ENCODE measurements at places on chromosomes 7 and 10.

DNA sequence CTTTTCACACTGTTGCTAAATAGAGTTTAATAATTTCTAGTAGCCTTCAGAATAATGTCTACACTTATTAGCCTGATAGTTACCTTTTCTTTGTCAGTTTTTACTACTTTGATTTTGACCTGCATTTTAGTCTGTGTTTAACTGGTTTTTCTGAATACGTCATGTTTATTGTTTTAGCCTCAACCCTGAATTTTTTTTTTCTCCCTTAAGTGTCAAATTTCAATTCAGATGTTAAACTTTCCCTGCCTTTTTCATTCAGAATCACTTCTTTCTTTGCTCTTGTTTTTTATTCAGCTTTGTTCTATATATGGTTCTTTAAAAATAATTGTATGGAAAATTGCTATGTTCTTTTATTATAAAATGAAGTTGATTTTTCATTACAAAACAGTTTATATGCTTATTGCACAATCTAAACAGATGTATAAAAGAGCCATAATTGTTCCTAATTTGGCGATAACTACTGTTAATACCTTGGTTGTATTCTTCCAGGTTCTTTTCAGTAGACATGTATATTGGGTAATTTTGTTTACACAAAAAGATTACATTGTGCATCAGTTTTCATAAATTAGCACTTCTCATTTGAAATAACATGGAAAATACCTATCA is 159.7 kb downstream of the ADK start:
- no peak for DNase-seq

GRCh38 chr10:128169811-128170379 is 43.7 kb upstream of the MKI67 start:
- no peak for DNase-seq

GRCh38 chr10:60149003-60149402 is 240.7 kb downstream of the ANK3 start:
- no peak for DNase-seq

DNA sequence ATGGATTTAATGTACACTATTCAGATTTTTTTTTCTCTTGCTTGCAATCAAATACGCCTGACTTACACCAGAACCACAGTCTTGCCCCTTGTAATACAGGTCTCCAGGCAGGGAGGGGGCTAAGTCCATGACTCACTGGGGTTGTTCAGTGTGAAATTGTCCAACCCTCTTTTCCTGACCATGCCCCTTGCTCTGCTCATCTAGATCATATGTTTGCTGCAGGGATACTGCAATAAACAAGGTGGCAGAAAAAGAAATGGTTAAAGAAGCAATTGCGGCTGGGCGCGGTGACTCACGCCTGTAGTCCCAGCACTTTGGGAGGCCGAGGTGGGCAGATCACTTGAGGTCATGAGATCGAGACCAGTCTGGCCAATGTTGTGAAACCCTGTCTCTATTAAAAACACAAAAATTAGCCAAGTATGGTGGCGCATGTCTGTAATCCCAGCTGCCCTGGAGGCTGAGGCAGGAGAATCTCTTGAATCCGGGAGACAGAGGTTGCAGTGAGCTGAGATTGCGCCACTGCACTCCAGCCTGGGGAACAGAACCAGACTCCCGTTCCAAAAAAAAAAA is 85.5 kb downstream of the TMEM130 start:
- DNase-seq, result no peak

GRCh38 chr7:30694774-30695721 is 12.8 kb upstream of the CRHR2 start:
- DNase-seq, result no peak

- no peak for DNase-seq
Measured at GRCh38 chr7:93569189-93569588, 5.3 kb downstream of the CALCR start.

DNA sequence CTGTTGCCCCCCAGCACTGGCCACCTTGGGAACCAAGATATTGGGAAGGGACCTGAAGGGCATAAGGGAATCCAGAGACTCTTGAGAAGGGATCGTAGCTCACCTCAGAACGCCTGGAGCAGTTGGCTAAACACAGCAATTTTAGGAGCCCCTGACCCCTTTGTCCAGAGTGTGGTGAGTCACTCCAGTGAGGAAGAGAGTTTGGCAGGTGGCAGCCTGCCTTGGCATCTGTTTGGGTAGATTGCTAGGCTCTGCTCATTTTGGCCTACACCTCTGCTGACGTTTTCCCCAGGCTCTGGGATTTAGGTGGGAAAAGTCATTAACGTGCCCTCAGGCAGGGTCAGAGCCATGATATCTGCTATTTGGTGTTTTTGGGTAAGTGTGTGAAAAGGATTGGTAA is 100.6 kb downstream of the GRB10 start:
- DNase-seq, result no peak

DNA sequence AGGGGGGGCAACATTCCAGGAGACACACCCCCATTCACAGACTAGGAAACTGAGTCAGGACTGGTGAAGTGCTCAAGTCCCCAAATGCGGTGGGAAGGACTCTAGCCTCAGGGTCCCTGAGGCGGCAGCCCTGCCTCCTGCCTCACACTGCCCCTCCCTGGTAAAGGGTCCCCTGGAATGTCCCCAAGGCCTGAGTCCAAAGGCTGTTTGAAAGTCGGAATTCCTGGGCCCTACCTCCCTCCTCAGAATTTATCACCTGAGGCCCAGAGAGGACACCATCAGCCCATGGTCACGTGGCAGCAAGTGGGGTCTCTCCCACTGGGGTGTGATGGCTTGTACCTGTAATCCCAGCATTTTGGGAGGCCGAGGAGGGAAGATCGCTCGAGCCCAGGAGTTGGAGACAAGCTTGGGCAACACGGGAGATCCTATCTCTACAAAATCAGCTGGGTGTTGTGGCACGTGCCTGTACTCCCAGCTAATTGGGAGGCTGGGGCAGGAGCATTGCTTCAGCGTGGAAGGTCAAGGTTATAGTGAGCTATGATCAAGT is 110.3 kb upstream of the TNRC18 start:
- no peak for DNase-seq

- no peak for DNase-seq
Measured at GRCh38 chr10:69419744-69420126, 3.0 kb upstream of the TACR2 start.

DNA sequence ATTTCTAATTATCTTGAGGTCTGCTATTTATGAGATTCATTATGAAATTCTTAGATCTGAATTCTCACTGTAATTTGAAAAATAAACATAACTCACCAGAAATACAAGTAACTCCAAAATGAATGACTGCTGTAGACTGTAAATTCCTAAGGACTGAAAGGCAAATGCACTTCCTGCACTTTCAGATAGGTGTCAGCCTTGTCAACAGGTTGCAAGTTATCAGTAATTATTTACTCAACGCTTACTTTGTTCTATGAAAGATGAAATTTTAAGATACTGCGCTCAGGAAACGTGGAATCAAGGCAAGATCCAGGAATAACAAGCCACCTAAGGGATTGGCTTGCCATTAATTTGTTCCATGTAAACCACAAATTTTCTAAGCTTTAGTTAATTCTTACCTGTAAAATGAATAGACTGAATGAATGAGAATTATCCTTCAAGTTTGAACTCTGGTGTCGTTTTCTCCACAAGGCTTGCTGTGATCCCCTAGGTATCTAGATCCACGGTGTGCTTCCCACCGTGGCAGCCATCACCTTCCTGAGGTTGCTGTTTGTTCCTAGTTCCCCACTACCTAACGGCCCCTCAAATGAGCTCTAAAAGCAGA is 12.6 kb downstream of the DHX32 start:
- DNase-seq, result no peak

- DNase-seq, result no peak
Measured at GRCh38 chr10:132355754-132356153, 23.8 kb downstream of the LRRC27 start.

GRCh38 chr10:96637709-96638108 is 50.9 kb upstream of the TM9SF3 start:
- no peak for DNase-seq

- no peak for DNase-seq
Measured at GRCh38 chr10:91410638-91411371, 661 bp downstream of the HECTD2 start.

GRCh38 chr7:85474234-85474633 is 287.4 kb upstream of the SEMA3D start:
- no peak for DNase-seq

- no peak for DNase-seq
Measured at GRCh38 chr10:35136263-35136815, 9.7 kb downstream of the CREM start.

DNA sequence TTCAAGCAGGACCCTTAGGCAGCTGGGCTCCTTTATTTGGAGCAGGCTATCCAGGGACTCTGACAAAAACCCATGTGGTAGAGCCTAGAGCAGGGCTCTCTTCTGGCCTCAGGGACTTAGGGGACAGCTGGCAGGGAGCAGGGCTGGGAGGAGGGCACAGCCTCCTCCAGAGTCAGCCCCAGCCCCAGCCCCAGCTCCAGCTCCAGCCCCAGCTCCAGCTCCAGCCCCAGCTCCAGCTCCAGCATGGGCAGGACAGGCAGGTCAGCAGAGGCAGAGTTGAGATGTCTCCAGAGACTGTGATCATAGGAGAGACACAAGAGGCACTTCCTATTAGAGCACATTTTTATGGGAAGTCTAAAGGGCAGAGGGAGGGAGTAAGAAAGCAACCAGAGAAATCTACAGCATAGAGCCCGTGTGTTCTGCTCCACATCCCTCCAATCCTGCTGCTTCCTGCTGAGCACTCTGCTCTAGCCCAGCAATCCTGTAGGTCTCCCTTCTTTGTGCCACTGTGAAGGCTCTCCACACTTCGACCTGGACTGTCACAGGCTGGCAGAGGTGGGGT is 13.3 kb upstream of the C10orf53 start:
- DNase-seq, result no peak

DNA sequence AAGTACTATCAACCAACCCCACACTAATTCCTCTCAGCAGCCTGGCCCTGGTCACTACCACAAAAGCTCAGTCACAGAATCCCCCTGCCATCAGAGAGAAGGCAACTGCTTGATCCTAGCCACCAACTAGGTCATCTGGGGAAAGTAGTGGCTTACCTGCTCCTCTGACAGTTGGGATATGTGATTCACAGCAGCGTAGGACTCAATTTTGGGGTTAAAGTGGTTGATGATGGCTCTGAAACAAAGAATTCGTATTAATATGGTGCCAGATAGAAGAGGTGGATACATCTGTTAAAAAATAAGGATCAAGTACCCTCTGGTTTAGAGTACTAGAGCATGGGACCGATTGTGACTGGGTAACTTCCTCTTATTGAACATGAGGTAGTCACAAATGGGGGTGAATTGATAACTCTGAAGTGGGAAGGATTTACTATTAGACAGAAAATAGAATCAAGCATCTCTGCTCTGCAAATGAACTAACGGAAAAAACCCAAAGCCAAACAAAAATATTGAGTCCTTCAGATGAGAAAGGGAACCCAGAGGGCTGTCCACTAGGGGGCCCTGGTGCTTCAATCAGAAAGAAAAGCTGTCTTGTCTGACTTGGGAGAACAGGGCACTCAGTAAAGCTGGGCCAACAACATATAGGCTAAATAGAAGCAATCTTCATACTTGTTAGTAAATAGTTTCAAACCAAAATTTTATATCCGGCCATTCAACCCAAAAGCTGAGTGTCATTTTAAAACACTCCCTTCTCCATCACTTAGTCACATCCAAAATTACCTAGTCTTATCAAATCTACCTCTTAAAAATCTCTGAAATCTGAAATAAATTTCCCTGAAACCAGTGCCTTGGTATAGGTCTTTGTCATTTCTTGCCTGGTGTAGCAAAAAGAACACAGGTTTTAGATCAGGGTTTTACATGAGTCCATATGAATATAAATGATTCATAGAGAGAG is 45.9 kb upstream of the KCNIP2 start:
- DNase-seq, result peak; percentile 47

DNA sequence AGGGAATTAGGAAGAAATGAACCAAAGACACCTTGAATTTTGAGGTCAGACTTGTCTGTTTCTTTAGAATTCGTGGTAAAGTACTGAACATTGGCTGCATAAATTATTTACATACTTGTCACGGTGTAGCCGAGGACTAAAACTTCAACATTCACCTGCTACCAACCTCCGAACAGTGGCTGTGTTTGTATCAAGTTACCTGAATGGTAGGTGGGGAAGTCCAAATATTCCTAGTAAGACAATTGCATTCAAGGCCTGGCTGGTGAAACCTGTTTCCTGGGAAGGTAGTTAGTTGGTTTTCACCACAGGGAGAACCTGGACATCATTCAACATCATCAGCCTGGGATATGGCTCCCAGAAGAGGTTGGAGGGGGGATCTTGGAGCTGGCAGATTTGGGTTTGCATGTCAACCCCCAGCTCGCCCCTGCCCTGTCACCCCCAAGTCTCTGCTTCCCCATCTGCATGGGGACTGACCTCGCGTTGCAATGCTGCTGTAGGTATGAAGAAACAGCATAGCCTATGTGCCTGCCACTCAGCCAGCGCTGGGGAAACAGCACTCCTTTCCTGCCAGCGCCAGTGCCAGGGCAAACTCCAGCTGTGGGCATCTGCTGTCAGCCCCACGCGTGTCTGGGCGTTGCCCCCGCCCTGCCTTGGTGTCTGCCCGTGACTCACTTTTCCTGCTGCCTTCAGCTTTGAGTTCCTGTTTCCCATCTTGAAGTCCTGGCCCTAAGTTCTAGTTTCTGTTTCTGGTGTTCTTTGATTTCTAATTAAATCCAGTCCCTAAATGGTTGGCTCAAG is 12.7 kb upstream of the LARP4B start:
- DNase-seq, result peak; percentile 40

DNA sequence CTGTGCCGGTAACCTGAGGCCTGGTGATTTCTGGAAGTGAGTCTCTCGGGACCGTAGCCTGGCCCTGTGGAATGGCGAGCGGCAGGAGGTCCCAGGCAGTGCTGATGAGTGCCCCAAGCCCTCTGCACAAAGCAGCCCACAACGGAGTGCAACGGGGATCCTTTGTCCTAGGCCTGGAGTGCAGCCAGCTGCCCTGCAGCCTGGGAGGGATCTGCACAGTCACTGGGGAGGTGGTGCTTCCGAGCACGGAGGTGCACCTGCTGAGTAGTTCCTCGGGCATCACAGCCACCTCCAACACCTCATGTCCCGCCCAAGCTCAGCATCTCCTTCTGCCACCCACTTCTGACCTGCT is 162.8 kb upstream of the ZMIZ1 start:
- DNase-seq, result no peak

GRCh38 chr10:79073784-79074432 is 5.1 kb downstream of the ZMIZ1 start:
- DNase-seq, result no peak

GRCh38 chr7:867001-867405 is 9.4 kb upstream of the GET4 start:
- DNase-seq, result no peak

DNA sequence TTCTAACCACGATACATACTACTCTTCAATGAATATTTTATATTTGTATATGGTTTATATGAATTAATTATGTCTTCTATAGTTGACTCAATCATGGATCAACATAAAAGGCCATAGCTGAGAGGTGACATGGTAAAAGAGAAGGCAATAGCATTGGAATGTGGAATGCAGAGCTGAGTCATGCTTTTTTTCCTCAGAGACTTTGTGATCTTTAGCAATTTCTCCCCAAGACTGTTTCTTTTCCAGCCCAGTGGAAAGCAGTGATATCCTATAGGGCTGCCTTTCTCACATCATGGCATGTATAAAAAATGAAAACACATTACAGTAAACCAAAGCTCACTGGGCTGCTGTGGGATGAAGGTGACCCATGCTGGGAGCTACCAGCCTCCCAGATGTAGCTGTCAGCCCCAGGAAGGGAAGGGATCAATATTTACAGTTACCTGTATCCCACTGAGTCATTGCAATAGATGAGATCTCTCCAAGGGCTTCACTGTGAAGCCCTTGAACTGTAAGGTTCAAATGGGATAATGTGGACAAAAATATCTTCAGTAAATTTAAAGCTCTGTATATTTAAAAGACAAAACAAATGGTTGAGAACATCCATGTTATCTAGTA is 30.2 kb downstream of the SLC39A12 start:
- no peak for DNase-seq

GRCh38 chr10:23966504-23967051 is 242.4 kb upstream of the KIAA1217 start:
- DNase-seq, result no peak
